ENCODE measurements at places on chromosomes 4 and X.

- no peak for DNase-seq
Measured at GRCh38 chr4:151766691-151767090, 5.9 kb upstream of the GATB start.

DNA sequence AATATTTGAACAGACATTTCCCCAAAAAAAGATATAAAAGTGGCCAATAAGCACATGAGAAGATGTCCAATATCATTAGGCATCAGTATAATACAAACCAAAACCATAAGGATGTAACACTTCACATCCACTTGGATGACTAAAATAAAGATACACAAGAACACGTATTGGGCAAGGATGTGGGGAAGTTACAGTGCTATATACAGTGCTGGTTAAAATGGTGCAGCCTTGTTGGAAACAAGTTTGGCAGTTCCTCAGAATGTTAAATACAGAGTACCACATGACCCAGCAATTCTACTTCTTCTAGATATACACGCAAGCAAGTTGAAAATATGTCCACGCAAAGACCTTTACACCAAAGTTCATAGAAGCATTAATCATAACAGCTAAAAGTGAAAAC lies 58.9 kb downstream of the HAUS3 start:
- no peak for DNase-seq

GRCh38 chr4:74990276-74990875 lies 57.5 kb downstream of the PARM1 start:
- DNase-seq: no peak

DNA sequence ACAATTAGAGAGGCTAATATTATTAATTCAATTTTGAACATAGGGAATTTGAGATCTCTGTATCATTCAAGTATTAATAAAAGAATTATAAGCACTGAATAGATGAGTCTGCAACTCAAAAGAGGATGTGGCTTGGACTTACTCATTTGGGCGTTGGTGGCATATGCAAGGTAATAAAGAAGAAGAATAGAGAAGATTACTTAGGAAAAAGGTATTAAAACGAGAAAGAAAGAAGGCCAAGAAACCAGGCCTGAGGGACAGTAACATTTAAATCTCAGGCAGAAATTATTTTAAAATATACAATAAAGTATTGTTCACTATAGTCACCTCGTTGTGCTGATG lies 383.0 kb upstream of the INTU start:
- no peak for DNase-seq

DNA sequence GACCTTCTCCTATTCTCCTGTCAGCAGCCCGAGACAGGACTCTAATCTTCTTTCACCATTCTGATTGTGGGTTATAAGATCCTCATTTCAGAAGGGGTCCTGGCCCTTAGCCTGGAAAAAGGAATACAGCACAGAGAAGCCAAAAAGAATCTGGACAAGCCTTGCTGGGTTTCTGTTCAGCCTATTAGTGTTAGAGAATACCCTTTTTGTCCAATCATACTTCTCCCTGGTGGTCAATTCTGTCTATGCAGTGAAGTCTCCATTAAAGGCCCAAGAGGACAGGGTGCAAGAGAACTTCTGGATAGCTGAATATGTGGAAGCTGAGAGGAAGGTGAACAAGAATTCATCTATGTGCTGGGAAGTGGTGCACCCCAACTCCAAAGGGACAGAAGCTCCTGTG lies 105.7 kb upstream of the AGA start:
- no peak for DNase-seq

- no peak for DNase-seq
Measured at GRCh38 chr4:20724915-20725314, 24.7 kb downstream of the PACRGL start.

DNA sequence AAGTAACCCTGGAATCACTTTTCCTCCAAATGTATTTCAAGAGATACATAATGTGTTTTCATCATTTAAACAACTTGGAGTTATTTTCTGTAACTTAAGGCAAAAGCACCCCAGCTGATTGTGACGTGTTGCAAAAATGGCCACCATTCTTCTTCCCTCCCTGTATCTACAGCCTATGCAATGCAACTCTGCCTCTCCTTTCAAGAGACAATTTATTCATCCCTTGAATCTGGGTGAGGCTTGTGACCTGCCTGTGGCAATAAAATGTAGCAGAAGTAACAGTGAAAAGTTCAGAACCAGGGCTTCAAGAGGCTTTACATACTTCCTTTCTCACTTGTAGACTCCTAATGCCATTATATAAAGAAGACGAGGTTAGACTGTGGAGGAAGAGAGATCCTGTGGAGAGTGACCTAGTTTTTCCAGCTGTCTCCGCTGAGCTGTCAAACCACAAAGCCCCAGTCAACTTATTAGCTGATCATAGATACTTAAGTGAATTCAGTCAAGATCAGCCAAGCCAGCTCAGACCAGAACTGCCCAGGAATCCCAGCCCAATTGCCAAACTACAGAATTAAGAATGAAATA lies 81.0 kb upstream of the KLF3 start:
- no peak for DNase-seq

- DNase-seq: no peak
Measured at GRCh38 chr4:162661913-162662312, 498.1 kb upstream of the FSTL5 start.

DNA sequence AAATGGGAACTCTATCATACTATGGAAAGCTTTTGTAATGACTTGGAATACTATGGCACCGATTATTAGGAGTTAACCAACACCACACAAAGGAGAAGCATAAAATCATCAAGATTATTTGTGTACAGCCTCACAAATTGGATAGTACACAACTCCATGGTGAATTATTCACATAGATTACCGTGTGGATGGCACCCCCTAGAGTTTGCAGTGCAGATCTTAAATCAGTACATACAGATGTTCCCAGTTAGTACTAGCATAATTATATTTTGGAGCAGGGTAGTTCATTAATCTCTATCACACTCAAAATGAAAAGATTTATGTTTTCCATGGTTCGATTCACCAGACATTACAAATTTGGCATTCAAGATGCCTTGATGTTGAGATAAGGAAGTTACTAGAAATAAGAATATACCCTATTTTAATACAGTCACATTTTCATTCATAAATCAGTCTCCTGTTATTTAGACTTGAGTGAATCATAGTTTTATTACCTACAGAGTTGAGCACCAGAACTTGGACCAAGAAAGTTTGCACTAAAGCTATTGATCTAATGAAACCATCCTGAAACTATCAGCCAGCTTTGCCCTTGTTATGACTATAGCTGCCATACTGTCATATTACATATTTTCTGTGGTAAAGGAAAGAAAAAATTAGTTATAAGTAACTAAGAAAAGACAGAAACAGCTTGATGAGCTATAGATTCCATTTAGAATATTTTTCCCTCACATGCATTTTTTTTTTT lies 531.8 kb downstream of the GLUD2 start:
- DNase-seq: no peak

DNA sequence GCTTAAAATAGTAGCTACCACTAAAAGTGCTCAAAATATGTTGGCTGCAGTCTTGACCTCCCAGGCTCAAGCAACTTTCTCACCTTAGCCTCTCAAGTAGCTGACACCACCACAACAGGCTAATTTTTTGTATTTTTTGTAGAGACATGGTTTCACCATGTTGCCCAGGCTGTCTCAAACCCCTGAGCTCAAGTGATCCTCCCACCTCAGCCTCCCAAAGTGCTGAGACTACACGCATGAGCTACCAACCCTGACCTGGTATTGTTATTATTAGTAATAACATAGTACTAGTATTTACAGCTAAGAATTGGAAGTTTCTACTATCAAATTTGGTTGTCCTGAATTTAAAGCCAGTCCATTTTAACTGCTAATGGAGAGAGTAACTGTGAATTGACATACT lies 18.0 kb downstream of the STAP1 start:
- DNase-seq: no peak

- DNase-seq: no peak
Measured at GRCh38 chr4:1903035-1903434, 31.8 kb downstream of the NSD2 start.

DNA sequence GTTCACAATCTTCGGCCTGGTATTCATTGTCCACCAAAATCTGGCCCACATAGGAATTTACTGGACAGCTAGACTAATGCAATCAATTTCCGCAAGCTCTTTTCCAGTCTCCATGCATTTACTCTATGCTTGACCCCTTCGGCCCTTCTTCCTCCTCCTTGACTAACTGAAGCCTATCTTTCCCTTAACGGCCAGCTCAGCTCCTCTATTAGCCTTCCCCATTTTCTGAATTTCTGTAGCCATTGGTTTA lies 1.2 kb upstream of the PHKA2 start:
- no peak for DNase-seq

- DNase-seq: no peak
Measured at GRCh38 chrX:40314070-40314469, 216.3 kb upstream of the BCOR start.

- no peak for DNase-seq
Measured at GRCh38 chrX:123801901-123802300, 58.0 kb upstream of the XIAP start.

GRCh38 chr4:31748382-31748781 lies 1028.2 kb downstream of the PCDH7 start:
- DNase-seq: no peak

GRCh38 chr4:175238827-175239517 lies 320.8 kb downstream of the ADAM29 start:
- DNase-seq: no peak

- DNase-seq: no peak
Measured at GRCh38 chr4:56757261-56757746, 64.2 kb downstream of the SPINK2 start.

DNA sequence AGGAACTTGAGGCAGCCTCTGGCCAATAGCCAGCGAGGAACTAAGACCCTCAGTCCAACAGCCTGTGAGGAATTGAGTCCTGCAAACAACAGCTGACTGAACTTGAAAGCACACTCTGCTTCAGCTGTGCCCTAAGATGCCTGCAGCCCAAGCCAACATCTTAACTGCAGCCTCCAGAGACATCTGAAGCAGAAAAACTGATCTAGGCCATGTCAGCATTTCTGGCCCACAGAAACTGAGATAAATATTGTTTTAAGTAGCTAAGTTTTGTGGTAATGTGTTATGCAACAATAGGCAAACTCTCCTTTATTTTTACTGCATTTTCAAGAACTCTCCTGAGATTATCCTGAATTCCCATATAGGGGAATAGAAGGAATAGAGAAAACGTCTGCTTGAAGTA lies 24.4 kb upstream of the PIGA start:
- DNase-seq: no peak

DNA sequence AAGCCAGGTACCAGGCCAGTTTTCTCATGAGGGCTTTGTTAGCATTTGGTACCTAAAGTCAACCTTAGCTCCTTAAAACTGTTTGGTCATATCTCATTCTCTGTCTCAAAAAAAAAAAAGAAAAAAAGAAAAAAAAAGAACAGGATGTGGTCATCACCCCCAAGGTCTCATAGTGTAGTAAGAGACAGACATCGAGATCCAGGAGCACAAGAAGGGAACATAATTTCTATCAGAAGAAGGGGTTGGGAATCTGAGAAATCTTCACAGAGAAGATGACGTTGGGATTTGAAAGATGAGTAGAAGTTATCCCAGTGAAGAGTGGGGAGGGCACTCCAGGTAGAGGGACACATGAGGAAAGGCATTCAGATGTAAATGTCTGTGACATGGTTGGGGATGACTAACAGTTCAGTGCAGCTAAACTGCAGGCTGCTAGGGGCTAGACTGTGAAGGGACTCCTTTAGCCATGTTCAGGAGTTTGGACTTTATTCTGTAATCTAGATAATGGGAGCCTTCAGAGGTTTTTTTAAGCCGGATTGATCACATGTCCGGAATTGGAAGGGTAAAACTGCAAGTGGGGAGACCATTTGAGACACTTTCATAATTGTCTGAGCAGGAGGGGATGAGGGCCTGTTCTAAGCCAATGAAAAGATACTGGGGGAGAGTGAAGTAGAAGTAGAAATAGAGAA lies 26.9 kb upstream of the GJB1 start:
- no peak for DNase-seq

- peak; percentile 1 for DNase-seq
Measured at GRCh38 chr4:10998846-10999245, 314.3 kb upstream of the CLNK start.

DNA sequence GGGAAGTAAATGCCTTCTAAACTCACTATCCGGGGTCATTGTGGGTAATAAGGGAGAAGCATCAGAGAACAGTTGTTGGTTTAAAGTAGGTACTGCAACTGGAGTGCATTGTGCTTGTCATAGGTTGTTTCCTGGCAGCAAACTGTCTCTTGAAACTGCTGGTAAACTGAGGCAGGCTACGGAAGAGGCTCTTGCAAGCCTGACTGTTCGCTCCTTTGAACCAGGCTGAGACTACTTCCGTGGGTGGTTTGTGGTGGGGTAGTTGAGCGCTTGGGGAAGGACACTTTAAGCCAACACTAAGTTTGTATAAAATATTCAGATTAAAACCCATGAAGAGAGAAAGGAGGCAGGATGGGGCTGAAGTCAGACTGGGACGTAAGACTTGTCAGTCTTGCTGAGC lies 45.2 kb upstream of the WDR1 start:
- no peak for DNase-seq

DNA sequence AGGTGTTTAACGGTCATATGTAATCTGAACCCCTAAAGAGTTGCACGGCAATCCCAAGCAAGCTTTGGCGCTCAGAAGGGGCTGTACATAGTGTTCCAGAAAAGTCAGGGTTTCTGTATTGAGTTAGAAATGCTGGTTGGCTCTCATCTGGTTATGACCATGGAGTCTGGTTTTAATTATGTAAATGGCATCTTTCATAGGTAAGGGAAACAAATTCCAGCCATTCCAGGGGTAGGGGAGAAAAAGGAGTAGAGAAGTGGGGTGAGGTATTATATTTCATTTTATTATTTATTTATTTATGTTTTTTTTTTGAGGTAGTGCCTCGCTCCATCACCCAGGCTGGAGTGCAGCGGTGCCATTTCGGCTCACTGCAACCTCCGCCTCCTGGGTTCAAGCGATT lies 15.9 kb downstream of the KLF3 start:
- no peak for DNase-seq

- DNase-seq: no peak
Measured at GRCh38 chrX:124467202-124467601, 120.8 kb downstream of the SH2D1A start.

DNA sequence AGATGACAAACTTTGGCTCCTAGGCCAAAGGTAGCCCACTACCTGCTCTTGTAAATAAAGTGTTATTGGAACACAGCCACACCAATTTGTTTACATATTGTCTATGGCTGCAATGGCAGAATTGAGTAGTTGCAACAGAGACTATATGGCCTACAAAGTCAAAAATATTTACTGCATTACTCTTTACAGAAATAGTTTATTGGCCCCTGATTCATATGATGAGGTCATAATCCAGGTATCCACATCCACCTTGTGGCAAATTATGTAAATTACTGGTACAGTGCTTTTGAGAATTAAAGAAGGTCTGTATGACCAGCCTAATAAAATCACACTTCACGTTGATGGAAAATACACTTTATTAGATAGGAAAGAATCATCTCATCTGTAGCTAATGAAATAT lies 337.0 kb upstream of the DDX53 start:
- DNase-seq: no peak

- DNase-seq: peak; percentile 33
Measured at GRCh38 chr4:184417802-184418511, 56.4 kb downstream of the IRF2 start.

- no peak for DNase-seq
Measured at GRCh38 chr4:30844861-30845582, 124.9 kb downstream of the PCDH7 start.

- DNase-seq: no peak
Measured at GRCh38 chr4:34644579-34645115, 1599.7 kb downstream of the ARAP2 start.

- no peak for DNase-seq
Measured at GRCh38 chr4:121182296-121182695, 18.2 kb upstream of the TNIP3 start.

- no peak for DNase-seq
Measured at GRCh38 chr4:185263419-185263818, 54.0 kb downstream of the SNX25 start.

- DNase-seq: no peak
Measured at GRCh38 chrX:4830880-4831557, 1117.6 kb upstream of the PRKX start.

Data from epithelial cell of proximal tubule (primary cell).